Activated CD8-positive, alpha-beta memory T cell treated with anti-CD3 and anti-CD28 coated beads, Interleukin-2, amount 10 ng/mL, durations not matched to agents 7 days and 5 days (primary cell): ENCODE measurements at places on chromosomes 16 and 17. TPM values are rescaled to one million over a fixed set of nuclear protein-coding genes. Genes with fewer than 3 reads are reported as not detected.

- no peak for DNase-seq
Measured at GRCh38 chr17:56577843-56578204, 15.7 kb upstream of the NOG start.

DNA sequence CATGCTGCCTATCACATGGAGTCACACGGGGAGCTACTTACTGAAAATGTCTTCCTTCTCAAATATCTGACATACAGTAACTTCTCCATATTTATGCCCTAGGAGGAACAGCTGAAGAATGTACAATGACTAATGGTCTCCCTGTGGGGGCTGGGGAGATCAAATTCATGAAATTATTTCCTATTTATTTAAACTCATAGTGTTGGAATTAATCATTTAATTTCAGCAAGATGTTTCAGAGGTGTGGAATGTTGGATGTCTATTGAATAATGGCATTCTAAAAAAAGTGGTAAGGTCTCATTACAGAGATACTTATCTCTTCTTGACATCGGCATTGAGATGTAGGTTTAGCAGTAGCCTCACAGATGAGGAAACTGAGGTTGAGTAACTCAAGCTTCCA, 214.3 kb upstream of the CDH11 start:
- DNase-seq, result no peak

Gene MPP3
- not detected for total RNA-seq

Gene KRT12
- not detected for total RNA-seq

Gene ACAP1
- total RNA-seq, result 594 TPM

- DNase-seq, result no peak
Measured at GRCh38 chr17:19303367-19303776, 59.2 kb downstream of the B9D1 start.
